ENCODE measurements at places on chromosomes 1 and 21.

DNA sequence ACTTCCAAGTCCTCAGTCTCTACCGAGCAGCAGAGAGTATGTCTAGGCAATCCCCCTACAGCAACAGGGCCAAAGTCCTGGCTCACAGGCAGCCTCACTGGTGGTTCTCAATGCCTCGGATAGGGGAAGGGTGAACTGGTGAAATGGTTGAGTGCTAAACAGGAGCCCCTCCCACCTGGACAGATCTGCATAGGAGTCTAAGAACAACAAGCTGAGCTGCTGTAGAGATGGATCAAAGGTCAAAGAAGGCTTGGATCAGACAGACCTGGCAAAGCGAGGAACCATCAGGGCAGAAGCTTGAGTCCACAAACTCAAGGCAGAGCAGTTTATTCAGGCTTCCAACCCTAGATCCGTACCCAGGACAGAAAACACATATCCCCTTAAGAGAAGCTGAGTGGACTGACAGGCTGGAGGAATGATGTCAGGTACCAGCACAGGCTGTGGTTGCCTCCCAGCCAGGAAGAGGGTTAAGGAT, 31.8 kb downstream of the RABIF start:
- DNase-seq = no peak

GRCh38 chr1:173097001-173097400, 46.3 kb upstream of the TNFSF18 start:
- DNase-seq = no peak

DNA sequence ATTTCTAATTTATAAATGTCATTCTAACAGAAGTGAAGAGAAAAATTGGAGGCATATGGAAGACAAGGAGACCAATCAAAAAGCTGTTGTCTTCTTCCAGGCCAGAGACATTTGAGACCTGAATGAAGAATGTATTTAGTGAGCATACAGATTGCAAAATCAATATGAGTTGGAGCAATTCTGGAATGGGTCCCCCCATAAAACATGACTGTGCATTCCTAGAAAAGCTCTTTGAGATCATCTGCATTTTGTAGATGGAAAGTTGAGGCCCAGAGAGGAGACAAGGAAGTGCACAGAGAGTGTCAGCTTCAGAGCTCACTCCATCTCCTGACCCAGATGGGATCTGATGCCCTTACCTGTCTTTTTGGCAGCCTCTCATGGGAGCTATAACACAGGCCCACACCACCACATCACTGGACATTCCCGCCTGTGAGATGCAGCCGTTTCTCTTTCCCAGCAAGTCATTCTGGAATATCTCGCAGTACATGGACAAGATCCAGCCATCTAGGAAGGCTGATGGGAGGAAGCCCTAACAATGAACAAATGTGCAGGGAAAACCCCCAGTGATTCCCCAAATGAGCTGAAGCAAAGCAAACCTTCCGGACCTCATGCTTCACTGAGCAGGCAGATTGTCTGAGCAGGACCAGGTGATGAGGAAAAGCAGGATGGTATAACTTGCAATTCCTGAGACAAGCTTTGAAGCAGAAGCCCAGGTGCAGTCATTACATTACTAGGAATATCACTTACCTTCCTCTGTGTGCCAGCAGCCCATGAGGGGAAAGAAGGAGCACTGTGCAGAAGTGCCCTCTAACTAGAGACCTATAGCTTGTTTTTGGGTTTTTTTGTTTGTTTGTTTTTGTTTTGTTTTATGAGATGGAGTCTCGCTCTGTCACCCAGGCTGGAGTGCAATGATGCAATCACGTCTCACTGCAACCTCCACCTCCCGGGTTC, 445.6 kb downstream of the PLPP3 start:
- no peak for DNase-seq

DNA sequence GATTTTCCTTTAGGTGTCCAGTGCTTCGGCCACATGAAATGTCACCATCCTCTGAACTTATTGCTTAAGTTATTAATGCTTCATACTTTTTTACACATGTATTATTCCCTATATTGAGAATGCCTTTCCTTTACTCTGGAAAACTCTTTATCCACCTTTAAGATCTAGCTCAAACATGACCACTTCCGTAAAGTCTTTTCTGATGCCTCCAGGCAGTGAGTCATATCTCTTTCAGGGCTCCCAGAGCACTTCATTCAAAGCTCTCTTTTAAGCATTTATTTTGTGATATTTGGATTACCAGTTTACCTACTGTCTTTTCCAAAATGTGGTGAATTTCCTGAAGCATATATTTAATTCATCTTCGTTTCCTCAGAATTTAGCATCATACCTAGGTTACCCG, 178.9 kb downstream of the HS2ST1 start:
- DNase-seq = no peak

DNA sequence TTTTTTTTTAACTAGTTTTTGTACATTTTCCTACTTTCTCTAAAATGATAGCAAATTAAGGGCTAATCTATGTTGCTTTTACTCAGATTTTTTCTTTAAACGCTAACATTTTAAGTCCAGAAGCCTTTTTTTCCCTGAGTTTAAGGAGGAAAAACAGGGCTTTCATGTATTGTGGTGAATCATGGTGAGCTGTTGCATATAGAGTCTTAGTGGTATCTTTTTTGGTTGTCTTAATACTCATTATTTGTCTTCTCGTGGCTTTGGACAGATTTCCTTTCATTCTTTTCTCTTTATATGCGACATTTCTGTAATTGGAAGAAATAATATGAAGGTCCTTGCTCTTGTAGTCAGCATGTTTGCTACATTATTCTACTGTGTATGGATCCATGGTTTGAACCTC, 1015.6 kb downstream of the PLA2G4A start:
- no peak for DNase-seq

- DNase-seq = no peak
Measured at GRCh38 chr21:42107177-42107880, 36.2 kb downstream of the UMODL1 start.

GRCh38 chr1:170073893-170074249, 624 bp downstream of the KIFAP3 start:
- no peak for DNase-seq

GRCh38 chr1:197915862-197916499, 1.2 kb upstream of the LHX9 start:
- no peak for DNase-seq

DNA sequence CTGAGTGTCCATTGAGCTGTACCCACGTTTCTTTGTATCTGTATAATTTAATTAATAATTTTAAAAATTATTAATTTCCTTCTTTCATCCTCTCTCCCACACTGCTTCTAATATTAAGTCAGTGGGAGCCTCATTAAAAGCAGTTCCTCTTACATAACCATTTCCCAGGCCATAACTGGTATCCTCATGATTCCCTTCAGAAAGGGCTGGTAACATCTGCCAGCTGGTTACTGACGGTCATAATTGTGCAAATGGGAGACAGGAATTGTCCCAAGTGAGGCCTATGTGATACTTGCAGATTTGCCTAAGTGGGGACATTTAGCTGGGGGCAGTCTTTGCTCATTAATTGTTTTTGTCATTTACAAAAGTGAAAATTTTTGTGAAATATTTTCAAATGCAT, 69.0 kb upstream of the SPAG17 start:
- no peak for DNase-seq

- DNase-seq = no peak
Measured at GRCh38 chr1:41315146-41315822, 46.0 kb upstream of the FOXO6 start.

- DNase-seq = no peak
Measured at GRCh38 chr1:225763716-225764548, 13.7 kb upstream of the SRP9 start.

DNA sequence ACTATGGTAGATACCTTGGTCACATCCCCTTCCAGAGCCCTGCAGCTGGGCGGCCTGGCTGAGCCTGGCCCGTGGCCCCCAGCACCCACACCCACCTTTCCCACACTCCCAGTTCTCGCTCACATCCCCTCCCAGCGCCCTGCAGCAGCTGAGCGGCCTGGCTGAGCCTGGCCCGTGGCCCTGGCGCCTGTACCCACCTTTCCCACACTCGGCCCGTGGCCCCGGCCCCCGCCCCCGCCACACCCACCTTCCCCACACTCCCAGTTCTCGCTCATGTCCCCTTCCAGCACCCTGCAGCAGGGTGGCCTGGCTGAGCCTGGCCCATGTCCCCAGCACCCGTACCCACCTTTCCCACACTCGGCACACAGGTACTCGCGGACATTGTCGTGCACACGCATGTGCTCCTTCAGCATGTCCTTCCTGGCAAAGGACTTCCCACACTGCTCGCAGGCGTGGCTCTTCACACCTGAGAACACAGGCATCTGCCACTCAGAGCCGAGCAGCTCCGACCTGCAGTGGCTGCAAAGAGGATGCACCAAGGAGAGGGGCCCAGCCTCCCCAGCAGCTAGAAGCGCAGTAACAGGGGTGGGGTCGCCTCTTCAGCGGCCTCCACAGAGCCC, 52.5 kb upstream of the RIPK4 start:
- no peak for DNase-seq

GRCh38 chr1:66177510-66177909, 356.4 kb upstream of the SGIP1 start:
- no peak for DNase-seq

GRCh38 chr1:50417946-50418599, 5.2 kb downstream of the DMRTA2 start:
- DNase-seq = no peak

- DNase-seq = no peak
Measured at GRCh38 chr1:54305906-54306514, 100.2 kb downstream of the SSBP3 start.

- no peak for DNase-seq
Measured at GRCh38 chr1:183106746-183107145, 79.3 kb upstream of the LAMC2 start.

- DNase-seq = no peak
Measured at GRCh38 chr1:6870086-6870485, 84.8 kb downstream of the CAMTA1 start.

- no peak for DNase-seq
Measured at GRCh38 chr1:147077523-147077922, 94.7 kb downstream of the PRKAB2 start.

DNA sequence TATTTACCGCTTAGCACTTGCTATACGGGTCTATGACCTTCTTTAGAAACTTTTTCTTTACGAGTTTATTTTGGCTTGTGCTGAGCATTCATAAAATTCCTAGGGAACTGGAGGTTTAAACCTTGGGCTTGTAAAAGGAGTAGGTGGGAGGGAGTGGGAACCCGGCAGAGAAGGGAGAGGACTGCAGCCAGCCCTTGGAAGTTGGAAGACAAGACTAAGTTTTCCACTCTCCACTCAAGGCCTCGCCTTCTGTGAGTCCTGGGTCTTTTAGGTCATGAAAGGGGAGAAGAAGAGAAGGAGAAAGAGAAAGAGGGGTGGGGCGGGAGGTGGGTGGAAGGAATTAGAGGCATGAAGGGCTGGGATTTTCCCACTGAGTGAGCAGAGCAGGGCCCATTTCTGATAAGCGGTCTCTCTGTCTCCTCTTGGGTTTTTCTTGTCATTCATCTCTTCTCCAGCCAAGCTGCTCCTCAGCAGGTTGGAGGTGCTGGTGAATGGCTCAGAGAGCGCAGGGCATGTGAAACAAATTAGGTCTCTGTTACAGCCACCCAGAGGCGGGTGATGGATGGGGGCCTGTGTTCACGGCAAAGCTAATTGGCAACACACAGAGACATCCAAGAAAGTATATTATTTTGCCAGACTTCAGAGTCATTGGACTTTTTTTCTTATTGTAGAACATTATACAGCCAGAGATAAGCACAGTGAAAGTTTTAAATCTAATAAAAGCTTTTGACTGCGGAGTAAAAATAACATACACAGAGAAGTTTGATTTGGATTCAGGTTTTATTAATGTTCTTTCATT, 247.3 kb downstream of the FOXD2 start:
- DNase-seq = no peak

GRCh38 chr1:36481771-36482723, 666 bp downstream of the CSF3R start:
- DNase-seq = no peak

GRCh38 chr1:92927870-92928269, 33.4 kb downstream of the DIPK1A start:
- DNase-seq = no peak

GRCh38 chr1:171699531-171699930, 42.3 kb downstream of the VAMP4 start:
- DNase-seq = no peak

DNA sequence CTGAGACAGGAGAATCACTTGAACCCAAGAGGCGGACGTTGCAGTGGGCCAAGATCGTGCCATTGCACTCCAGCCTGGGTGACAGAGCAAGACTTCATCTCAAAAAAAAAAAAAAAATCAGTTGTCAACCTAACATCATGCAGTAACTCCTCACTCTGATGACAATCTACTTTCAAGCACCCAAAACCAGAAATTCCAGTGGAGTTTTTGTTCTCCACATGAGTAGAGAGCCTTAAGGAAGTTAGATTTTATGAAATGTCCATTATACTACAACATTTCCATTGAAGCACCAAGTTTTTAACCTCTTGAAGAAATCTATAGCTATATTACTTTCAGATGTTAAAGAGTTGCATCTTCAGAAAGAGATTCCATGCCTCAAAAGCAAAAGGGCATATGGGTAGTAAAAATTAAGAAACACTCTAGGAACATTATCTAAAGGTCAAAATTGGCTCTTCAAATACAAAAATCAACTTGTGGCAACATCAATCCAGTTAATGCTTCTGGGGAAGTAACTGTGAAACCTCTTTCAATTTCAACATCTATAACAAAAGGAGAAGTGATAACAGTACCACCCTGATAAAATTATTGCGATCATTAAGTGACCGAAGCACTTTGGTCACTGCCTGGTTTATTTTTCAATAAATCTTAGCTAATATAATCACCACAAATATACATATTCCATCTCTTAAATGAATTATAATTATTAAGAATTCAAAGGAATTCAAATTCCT, 7.7 kb downstream of the LPGAT1 start:
- DNase-seq = no peak

GRCh38 chr21:45655124-45655523, 11.6 kb downstream of the PCBP3 start:
- DNase-seq = no peak

DNA sequence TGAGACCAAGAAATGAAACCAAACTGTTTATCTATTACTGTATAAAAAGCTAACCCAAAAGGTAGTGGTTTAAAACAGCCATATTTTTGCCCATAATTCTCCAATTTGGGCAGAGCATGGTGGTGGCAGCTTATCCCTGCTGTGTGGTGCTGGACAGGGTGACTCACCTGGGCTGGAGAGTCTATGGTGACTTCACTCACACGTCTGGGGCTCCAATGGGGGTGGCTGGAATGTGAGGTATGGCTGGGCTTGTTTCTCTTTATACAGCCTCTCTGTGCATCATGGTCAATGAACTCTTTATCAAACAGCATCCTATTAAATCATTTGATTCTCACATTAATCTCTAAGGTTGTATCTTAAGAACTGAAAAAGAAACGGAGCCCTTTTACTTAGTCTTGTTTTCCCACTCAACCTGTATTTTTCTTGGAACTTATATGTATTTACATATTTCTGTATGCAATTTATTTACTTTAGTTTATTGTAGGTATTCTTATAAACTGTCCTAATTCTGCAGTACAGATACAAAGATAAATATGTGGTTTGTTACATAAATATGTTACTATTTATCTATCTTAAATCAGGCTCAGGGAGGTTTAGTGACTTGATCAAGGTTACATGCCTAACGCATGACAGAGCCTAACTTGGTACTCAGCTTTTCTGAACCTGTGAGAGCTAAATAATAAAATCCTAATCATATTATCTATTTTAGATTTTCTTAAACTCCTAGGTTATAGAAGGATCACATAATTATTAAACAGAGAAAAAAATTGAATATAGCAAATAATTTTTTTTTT, 37.5 kb upstream of the WLS start:
- DNase-seq = no peak

GRCh38 chr21:24903994-24904635, 703.2 kb downstream of the MRPL39 start:
- no peak for DNase-seq
